ENCODE measurements at places on chromosomes 5 and 9. TPM values are rescaled to one million over a fixed set of nuclear protein-coding genes. Genes with fewer than 3 reads are reported as not detected.

Gene ZDHHC11
- 2.4 TPM for total RNA-seq

Gene ANXA2R
- total RNA-seq, result 2.8 TPM

Gene IPPK
- 7.1 TPM for total RNA-seq

Gene TENT4A
- total RNA-seq, result 19.0 TPM

Gene IL13
- total RNA-seq, result not detected

Gene SLC2A8
- 79.6 TPM for total RNA-seq

Gene SLC34A3
- total RNA-seq, result not detected

Gene PAEP
- total RNA-seq, result not detected

Gene SAXO1
- under 0.01 TPM for total RNA-seq

Gene DIRAS2
- total RNA-seq, result 0.11 TPM

Gene GARNL3
- 33.4 TPM for total RNA-seq
